ENCODE measurements at places on chromosomes 3 and 15. TPM values are rescaled to one million over a fixed set of nuclear protein-coding genes. Genes with fewer than 3 reads are reported as not detected.

Gene MYO5C
- total RNA-seq = 5.5 TPM

Gene CLEC3B
- not detected for total RNA-seq

Gene MFAP1
- total RNA-seq = 27.4 TPM

Gene SKOR1
- 0.02 TPM for total RNA-seq

Gene NR1I2
- not detected for total RNA-seq

Gene ASB14
- not detected for total RNA-seq

Gene CELSR3
- total RNA-seq = 4.7 TPM

Gene OR5K2
- not detected for total RNA-seq

Gene SLC51A
- not detected for total RNA-seq

Gene GP5
- not detected for total RNA-seq

Gene PTX3
- total RNA-seq = 0.86 TPM

Gene BAHD1
- total RNA-seq = 10.0 TPM

Gene EFCAB12
- total RNA-seq = 0.82 TPM

Gene DMXL2
- total RNA-seq = 18.5 TPM

Gene IL17RD
- total RNA-seq = 0.83 TPM

Gene RARRES1
- 9.2 TPM for total RNA-seq

Gene TMEM89
- not detected for total RNA-seq

Gene HTR3C
- total RNA-seq = not detected

Gene KCNAB1
- total RNA-seq = not detected

Gene CASR
- not detected for total RNA-seq

Gene TICRR
- 13.7 TPM for total RNA-seq

Gene SAMMSON
- total RNA-seq = not detected
